Smooth muscle cell of bladder (primary cell): ENCODE measurements at places on chromosomes 5 and 9. TPM values are rescaled to one million over a fixed set of nuclear protein-coding genes. Genes with fewer than 3 reads are reported as not detected.

The CDC20B gene
- total RNA-seq, result under 0.01 TPM in 1 of 2 replicates, not detected in the other

The NRARP gene
- total RNA-seq, result 0.09 and 0.14 TPM in 2 replicates

The SMIM32 gene
- total RNA-seq, result not detected in 2 replicates

The ARHGAP26 gene
- 7.4 and 8.4 TPM in 2 replicates for total RNA-seq

The ABLIM3 gene
- total RNA-seq, result 7.7 and 9.2 TPM in 2 replicates

The NMUR2 gene
- total RNA-seq, result not detected in 2 replicates

The AMBP gene
- total RNA-seq, result 0.28 and 0.46 TPM in 2 replicates

The GRM6 gene
- not detected in 2 replicates for total RNA-seq

The TLR4 gene
- 4.1 and 5.3 TPM in 2 replicates for total RNA-seq

The PCDHGC4 gene
- 1.7 TPM in 2 replicates for total RNA-seq

The FAM221B gene
- total RNA-seq, result not detected in 2 replicates

The POLR3G gene
- total RNA-seq, result 2.6 and 4.6 TPM in 2 replicates

The HOMER1 gene
- total RNA-seq, result 12.8 and 19.3 TPM in 2 replicates

The C5orf46 gene
- 0.46 TPM in 1 of 2 replicates, not detected in the other for total RNA-seq

The C5orf52 gene
- total RNA-seq, result not detected in 2 replicates

The RNF183 gene
- total RNA-seq, result not detected in 2 replicates

The CCDC171 gene
- 1.7 and 2.3 TPM in 2 replicates for total RNA-seq

The PITX1 gene
- 88.2 and 208 TPM in 2 replicates for total RNA-seq

The FBXW5 gene
- total RNA-seq, result 116 and 152 TPM in 2 replicates

The SLCO6A1 gene
- not detected in 2 replicates for total RNA-seq

The ZNF483 gene
- 1.00 and 2.2 TPM in 2 replicates for total RNA-seq

The SLC6A7 gene
- total RNA-seq, result not detected in 2 replicates

The GRXCR2 gene
- total RNA-seq, result not detected in 2 replicates

The GBGT1 gene
- 6.8 and 7.8 TPM in 2 replicates for total RNA-seq

The NEURL1B gene
- 0.71 and 0.74 TPM in 2 replicates for total RNA-seq

The SURF6 gene
- total RNA-seq, result 7.4 and 11.6 TPM in 2 replicates

The CCDC183 gene
- 0.28 and 0.46 TPM in 2 replicates for total RNA-seq

The IRX1 gene
- 0.09 TPM in 1 of 2 replicates, not detected in the other for total RNA-seq

The OTP gene
- not detected in 2 replicates for total RNA-seq
